ENCODE measurements at places on chromosomes 12 and 14.

DNA sequence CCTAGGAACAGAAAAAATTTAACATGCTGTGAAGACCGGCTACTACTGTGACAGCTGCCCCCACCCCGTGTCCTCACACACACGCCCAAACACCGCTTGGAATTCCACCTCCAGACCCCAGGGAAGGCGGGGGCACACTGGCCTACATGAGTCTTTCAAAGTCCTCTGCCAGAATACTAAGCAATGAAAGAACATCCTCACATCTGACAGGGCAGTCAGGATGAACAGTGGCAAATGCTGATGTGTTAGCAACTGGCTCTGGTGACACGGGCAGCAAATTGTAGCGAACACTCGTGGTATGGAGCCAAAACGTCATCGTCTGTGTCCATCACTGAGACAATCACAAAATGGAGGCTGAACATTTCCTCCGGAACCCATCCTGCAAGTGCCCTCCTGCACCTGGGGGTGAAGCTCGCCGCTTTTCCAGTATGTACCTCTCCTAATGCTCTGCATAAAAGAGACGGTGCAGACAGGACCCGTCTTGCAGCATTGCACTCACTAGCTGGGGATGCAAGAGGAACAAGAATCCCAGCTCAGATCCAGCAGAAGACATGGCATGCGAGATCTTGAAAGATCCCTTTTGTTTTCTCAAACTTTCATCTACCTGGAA is 94.8 kb downstream of the BCL11B start:
- peak; percentile 15 for DNase-seq

DNA sequence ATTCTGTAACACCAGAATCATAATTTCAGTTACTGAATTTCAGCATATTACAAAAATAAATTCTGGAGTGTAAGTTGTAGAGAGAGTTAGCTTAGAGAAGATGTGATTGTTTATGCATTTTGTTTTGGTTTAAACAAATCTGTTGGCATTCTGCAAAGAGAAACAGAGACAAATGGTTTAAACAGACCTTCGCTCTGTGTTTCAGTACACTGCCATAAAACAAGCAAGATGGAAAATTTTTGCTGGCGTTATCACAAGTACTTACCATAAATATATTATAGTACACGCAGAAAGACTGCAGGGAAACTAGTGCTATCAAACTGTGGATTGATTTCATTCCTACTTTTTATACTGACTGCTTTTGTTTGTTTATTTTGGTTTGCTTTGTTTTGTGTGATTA is 850.3 kb upstream of the FOXG1 start:
- no peak for DNase-seq

- no peak for DNase-seq
These were observed 296.6 kb upstream of the PRICKLE1 start for GRCh38 chr12:42886160-42886559.

DNA sequence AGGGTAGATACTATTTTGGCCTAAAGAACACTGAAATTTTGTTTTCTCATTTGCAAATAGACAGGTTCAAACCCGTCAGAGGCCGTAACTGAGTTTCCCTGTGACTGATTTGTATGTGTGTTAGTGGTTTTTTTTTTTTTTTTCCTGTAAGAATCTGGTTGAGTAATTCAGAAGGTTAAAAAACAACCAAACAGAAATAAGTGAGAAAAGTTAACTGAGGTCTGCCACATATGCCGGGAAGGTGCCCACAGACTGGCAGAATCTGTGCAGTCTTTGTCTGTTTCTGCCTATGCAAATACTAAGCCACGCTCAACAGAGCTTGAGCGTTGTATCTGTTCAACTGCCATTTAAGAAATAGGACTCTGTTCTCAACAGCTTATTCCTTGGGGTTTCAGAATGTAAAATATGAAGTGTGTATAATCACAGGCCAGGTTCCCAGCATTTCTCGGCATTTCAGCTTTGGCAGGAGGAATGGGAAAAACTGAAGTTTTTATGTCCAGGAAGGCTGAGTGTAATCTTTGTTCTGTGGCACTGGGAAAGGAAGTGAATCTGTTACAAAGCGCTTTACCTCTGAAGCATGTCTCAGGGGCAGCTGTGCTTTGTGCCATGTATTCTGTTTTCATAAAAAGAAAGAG is 181.9 kb downstream of the PRKCH start:
- peak; percentile 69 for DNase-seq

DNA sequence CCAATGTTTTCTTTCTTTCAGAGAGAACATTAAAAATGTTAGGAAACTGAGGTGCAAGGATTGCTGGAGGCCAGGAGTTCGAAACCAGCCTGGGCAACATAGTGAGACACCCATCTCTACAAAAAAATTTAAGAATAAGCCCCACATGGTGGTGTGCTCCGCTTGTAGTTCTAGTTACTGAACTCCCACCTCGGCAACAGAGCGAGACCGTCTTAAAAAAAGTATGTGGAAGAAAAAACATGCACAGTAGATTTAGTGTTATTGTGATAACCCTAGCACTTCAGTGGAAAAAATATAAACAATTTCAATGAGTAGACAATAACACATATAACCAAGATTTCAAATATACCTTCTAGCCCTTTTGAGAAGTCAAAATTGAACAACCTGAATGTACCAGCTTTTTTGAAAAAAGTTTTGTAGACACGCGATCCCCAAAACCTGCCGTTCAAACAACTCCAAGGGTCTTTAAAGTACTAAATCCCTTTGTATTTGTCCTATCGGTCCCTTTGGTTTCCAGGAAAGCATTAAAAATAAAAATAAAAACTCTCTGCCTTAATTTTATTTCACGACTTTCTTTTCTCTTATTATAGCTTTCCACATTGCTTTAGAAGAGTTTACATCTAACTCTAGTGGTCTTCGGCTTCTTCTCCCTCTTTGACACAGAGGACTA is 1.0 kb upstream of the ANO6 start:
- no peak for DNase-seq

- DNase-seq: peak; percentile 53
These were observed 39.3 kb upstream of the AMN start for GRCh38 chr14:102883089-102883541.

GRCh38 chr12:42779186-42779859 is 189.8 kb upstream of the PRICKLE1 start:
- no peak for DNase-seq
